HL-60 (cell line): ENCODE measurements at places on chromosomes 1 and 21.

GRCh38 chr1:196543833-196544232 is 64.4 kb downstream of the KCNT2 start:
- DNase-seq: no peak

- DNase-seq: no peak
These were observed 74.0 kb upstream of the GALNT2 start for GRCh38 chr1:229993060-229993459.

GRCh38 chr1:200975458-200975857 is 48.1 kb downstream of the KIF21B start:
- DNase-seq: no peak

DNA sequence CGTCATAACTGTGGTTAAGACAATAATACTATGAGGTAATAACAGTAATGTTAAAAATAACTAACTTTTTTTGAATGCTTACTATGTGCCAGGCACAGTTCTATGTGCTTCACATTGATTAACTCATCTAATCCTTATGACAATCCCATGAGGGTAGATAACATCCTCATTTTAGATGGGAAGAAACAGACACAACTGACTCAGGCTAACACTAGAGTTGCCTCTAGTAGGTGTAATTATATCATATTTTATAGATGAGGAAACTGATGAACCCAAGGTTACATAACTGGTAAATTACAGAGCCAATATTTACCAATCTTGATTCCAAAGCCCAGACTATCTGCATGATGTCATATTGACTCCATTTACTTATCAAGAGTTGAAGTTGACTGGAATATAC is 23.5 kb downstream of the SERPINC1 start:
- no peak for DNase-seq

GRCh38 chr1:227891955-227892488 is 55.7 kb downstream of the WNT9A start:
- DNase-seq: no peak

GRCh38 chr1:109241344-109241743 is 8.0 kb upstream of the CELSR2 start:
- no peak for DNase-seq
